T-helper 2 cell treated with Interferon-gamma antibody and Interleukin-4, amounts not matched to agents 5 μg/mL and 100 μg/mL, for 36 hours (primary cell): ENCODE measurements at places on chromosomes 13 and 19.

DNA sequence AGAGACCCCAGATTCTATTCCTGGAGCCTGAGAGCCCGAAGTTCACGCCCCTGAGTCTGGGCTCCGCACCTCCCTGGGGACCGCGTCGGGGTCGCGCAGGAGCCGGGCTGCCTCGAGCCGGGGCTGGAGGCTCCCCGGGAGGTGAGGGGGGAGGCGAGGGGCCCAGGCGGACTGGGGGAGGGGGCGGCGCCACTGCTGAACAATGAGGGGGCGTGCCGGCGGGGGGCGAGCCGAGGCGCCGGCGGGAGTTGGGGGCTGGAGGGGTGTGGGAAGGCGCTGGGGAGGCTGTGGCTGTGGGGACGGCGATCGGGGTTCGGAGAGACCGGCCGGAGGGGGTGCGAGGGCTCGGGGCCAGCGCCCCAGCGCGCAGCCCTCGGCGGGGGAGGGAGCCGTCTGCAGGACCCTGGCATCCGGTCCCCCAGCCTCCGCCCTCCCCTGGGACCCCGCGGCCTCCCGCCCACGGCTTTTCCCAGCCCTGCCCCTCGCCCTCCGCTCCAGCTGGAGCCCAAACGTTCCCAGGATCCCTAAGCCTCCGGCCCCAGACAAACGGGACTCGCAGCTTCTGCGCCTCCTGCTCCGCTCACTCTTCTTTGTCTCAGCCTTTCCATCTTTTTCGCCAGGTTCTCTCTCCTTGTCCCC is 922 bp downstream of the PLEKHG2 start:
- no peak for DNase-seq

GRCh38 chr13:113791761-113792160 is 32.7 kb downstream of the TMEM255B start:
- no peak for DNase-seq

DNA sequence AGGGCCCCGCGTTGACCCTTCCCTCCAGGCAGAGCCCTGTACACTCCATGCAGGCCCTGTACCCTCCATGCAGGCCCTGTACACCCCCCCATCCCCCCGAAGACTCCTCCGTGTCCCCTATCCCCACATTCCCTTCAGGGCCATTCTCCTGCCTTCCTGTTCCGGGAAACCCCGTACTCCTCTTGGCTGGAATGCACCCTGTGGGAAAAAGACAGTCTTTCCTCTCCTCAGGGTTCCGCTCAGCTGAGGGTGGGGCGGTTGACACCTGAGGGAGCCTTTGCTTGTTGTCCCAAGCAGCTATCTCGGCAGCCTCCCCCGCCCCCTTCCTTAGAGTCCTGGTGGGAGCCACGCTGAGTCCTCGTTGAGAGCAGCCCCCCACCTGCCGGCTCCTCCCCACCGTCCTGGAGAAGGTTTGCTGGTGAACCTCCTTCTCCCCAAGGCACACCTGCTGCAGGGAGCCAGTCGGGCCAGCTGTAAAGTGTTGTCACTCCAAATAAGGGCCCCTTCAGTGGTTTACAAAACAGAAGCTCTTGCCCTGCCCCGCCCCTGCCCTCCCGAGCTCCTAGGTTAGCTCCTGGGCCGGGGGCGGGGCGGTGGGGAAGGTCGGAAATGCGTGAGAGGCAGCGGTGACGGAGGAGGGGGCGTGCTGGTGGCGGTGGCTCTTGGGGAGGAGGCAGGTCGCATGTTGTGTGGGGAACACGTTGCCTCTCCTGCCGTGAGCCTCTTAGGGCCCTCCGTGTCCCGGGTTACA is 1.5 kb downstream of the GNA11 start:
- peak; percentile 33 for DNase-seq

GRCh38 chr19:44142059-44142433 is 692 bp downstream of the ZNF234 start:
- DNase-seq = no peak

- no peak for DNase-seq
Measured at GRCh38 chr13:25683056-25683455, 311.3 kb downstream of the ATP8A2 start.

DNA sequence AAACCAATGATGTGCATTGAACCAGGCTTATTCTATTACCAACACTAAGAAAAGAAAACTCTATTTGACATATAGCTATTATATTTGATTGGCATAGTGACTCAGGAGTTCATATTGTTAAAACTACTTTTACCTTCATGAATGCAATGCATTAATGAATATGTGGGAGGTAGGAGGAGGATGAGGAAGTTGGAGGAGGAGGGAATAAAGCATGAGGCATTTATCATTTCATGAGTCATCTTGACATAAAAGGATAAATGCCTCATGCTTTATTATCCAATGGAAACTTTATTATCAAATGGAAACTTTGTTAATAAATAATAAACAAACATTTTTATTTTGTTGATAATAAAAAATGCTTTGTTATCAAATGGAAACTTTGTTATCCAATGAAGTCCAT is 116.5 kb downstream of the SPRY2 start:
- DNase-seq = no peak

DNA sequence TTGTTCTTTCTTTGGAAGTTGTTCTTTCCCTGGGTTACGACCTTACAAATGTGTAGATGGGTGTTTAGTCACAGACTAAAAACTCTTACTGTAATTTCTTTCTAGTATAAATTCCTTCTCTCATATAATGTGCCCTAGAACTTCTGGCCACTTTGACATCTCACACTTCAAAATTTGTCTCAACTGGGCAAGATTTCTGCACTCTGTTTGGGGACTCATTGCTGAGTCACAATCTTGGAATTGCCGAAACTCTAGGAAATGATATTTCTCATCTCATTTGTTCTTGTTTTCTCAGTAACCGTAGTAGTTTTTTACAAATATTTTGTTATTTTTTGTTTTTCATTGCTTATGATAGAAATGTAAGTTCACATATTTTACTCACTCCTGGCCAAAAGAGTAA is 2523.2 kb upstream of the PCDH20 start:
- no peak for DNase-seq
